IMR-90 (cell line): ENCODE measurements at places on chromosomes 11 and 22.

DNA sequence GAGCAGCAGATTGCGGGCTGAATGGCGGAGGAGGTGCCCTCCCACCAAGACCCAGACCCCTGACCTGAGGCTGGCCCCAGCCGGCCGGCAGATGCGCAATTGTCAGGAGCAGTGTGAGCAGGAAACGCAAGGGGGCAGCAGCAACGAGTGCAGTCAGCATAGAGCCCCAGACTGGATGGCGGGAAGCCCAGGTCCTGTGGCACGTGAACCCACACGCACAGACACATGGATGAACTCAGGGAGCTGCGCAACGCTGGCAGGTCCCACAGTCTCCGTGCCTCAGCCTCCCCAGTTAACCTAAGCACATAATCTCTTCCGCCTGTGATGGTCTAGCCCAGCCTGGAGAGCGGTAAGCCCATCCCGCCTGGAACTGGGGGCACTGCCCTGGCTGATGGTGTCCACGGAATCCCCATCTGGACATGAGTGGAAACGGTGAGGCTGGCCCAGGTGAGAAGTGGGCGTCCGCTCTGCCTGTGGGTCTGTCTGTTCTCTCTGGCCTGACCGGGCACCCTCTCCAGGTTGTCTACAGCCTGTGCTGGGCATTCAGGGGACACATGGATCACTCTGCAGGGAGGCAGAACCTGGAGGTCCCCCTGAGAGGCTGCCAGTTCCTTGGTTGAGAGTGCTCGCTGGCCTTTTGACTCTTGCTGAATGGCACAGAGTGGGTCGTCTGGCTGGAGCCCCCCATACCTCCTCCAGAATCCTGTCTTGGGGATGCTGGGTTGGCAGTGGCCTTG, 626 bp upstream of the TBX10 start:
- peak; percentile 33 for DNase-seq

GRCh38 chr11:46240371-46240770, 37.1 kb upstream of the CREB3L1 start:
- DNase-seq: no peak

GRCh38 chr11:41613326-41613725, 153.9 kb upstream of the LRRC4C start:
- DNase-seq: no peak

DNA sequence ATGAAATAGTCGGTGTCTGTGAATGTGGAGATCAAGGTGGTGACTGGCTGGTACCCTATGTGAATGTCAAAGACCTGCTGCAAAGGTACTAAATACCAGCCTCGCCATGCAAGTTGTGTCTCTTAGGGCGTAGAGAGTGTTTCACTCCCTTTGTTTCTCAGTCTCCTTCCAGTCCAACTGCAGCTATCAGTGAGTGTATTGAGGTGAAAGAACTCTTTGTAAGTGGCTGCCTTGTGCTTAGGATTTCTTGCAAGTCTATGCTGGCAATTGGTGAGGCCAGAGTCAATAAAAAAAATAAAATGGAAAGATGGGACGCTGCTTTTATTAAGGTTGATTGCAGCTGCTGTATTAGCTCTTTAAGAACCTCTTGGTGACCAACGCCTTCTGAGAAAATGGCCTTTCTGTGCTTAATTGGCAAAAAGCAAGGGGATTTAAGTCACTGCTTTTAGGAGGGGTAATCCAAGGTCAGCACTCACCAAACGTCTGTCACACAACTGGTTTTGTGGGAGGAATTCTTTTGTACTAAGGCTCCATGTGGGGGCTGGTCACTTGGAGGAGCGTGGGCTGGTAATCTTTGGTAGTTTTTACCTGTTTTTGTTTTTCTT, 95.1 kb downstream of the PARVA start:
- DNase-seq: no peak

DNA sequence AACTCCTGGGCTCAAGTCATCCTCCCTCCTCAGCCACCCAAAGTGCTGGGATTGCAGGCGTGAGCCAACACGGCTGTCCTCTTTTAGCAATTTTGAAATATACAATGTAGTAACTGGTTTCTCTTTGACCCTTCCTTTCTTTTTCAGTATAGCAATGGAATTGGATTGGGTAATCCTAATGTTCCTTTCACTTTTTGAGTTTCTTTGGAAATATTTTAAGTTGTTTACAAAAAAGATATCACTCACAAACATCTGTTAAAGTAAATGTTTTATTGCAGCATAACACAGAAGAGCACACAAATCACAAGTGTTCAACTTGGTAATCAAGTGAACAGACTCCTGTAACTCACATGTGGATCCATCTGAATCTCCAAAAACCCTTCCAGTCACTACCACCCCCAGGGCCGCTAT, 44.6 kb upstream of the EP300 start:
- DNase-seq: peak; percentile 20

DNA sequence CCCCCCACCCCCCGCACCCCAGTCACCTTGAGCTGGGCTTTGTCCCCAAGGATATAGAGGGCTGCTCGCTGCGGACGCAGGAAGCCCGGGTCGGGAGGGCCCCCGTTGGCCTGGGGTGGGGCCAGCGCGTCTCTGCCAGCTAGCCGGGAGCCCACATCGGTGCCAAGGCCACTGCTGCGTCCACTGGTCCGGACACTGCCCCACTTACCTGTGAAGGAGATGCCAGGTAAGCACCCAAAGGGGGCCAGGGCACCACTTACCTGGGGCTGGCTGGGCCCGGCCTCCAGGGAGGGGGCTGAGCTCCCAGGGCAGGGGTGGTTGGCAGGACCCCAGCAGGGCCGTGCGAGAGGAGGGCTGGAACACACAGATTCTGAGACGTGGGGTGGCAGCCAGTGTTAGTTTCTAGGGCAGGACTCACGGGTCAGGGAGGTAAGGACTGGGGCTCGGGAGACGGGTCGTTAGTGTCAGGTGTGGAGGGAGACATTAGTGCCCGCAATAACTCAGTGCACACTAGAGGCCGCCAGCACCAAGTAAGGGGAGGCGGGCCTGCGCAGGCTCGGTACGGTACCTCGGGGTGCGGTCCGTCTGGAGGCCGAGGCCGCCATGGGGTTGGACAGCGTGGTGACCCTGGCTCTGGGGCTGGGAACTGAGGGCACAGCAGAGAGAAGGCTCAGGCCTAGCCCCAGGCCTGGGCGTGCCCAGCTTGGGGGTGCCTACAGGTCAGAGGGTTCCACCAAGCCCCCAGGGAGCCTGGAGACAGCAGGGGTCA, 18.2 kb downstream of the SBF1 start:
- DNase-seq: no peak

GRCh38 chr22:29224121-29224858, 18.6 kb downstream of the EMID1 start:
- no peak for DNase-seq

DNA sequence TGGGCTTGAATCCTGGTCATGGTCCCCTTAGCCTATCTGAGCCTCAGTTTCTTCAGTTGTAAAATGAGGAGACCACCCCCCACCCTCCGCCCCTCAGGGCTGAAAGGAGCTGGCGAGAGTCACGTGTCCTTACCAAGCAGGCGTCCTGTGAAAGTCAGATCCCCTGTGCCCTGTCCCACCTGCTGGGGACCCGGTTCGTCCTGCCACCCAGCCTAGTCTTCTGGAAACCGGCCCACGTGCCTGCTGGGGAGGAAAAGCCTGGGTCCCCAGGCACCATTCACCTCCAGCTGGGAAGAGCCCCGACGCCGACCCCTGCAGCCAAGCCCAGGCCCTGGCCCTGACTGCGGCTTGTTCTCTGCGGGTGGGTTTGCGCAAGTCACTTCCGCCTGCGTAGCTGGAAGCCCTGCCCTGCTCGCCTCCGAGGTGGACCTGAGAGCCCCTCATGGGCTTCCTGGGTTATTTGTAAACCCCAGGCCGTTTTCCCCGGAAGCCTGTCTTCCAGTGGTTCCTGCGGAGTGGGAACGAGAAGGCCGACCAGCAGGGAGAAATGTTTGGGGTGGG, 679 bp upstream of the SSH3 start:
- peak; percentile 10 for DNase-seq

DNA sequence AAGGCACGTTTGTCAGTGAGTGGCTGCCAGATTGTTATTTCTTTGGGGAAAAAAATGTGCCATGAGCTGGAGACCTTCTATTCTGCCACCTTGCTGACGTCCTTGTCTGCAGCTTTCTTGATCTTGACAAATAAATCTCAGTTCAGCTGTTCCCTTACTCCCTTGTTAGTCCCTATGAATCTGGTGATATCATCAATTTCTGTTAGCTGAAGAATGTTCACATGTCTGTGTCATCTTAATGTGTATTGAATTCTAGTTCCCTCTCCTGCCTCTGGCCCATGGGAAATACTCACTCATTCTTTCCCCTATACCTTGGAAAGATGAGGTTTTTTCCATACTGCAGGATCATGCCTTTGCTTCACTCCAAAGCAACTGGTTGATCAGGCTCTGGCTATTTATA, 649.9 kb upstream of the API5 start:
- DNase-seq: no peak

- DNase-seq: no peak
These were observed 9.0 kb upstream of the FTH1 start for GRCh38 chr11:61976420-61976800.

GRCh38 chr11:69319255-69320106, 25.5 kb downstream of the MYEOV start:
- DNase-seq: no peak

- DNase-seq: no peak
These were observed 10.5 kb downstream of the SLC16A8 start for GRCh38 chr22:38073150-38074130.

DNA sequence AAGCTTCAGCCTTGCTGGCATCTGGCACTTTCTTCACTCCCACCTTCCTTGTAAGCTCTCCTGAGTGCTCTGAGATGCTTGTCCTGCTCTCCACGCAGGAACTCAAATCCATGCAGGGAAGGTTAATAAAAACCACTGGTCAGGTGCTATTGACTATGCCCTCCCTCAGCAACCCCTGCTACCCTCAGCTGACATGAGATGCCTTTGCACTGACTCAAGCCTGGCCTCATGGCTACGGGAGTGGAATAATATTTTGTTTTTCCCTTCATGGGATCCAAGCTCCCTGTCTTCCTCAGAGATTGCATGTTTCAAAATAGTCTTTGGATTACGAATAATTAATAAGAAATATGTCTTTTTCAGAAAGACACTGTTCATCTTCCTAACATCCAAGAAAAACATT, 31.7 kb upstream of the ABCC8 start:
- no peak for DNase-seq

GRCh38 chr11:64209563-64209843, 3.0 kb downstream of the FERMT3 start:
- DNase-seq: no peak

- no peak for DNase-seq
These were observed 13.4 kb downstream of the SYT13 start for GRCh38 chr11:45272701-45273100.

DNA sequence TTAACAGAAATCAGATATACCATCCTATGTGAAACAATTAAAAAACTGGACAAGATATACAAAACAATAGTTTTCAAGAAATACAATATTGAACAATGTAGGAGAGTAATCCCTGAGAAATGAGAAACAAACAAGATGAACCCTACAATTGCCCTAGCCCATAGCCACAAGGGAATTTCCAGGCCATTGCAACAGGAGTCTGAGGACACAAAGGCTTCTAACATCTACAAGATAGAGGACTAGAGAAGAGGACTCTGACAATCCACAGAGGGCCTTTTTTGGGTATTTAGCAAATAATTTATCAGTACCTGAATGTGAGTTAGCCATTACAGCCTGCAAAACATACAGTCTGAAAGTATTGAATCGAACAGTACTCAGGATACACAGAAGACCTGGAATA, 251.7 kb downstream of the GRM5 start:
- no peak for DNase-seq

DNA sequence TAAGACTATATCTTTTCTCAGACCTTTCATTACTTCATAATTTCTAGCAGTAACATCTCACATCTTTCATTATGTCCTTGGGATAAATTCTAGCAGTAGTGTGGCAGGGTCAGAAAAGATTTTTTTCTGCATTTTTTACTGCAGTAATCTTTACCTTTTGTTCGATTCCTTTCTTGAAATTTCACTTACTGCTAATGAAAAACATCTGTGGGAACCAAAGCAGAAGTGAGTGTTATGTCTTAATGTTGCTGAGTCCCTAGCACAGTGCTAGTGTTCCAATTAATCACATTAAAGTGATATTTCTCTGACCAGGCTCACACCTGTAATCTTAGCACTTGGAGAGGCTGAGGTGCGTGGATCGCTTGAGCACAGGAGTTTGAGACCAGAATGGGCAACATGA, 123.6 kb downstream of the EHF start:
- no peak for DNase-seq

GRCh38 chr22:20203552-20204201, 52.8 kb upstream of the CCDC188 start:
- DNase-seq: no peak

DNA sequence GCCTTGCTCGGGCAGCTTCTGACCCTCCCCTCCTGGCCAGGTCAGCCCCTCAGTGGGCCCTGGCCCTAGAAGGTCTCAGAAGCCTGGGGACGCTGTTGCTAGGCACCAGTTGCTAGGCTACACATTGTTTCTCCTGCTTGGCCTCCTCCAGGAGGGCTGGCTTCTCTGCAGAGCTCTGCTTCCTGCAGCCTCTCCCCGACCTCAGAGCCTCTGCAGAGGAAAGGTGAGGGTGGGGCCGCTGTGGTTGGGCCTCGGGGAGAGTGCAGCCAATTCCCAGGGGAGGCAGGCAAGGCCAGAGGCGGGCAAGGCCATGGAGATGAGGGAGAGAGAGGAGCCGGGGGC, 27.6 kb upstream of the LRRC10B start:
- DNase-seq: no peak

DNA sequence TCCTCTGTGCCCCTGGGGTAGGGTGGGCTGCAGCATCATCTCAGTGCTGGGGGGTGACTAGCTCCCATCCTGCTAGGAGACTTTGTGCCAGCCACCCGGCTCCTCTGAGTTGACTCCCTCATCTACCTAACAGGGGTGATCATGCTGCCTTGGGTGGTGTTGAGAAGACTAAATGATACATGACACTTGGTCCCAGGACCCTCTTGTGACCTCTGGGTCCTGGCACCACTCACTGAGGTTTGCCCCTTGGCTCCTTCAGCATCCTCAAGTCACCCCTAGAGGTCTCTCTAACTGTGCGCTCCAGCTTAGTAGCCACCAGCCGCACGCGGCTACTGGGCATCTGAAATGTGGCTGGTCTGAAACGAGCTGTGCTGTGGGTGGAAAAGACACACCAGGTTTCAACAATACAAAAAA, 72.1 kb downstream of the LRRC32 start:
- peak; percentile 56 for DNase-seq

- peak; percentile 88 for DNase-seq
These were observed 345.0 kb downstream of the TBC1D22A start for GRCh38 chr22:47107431-47107830.

- no peak for DNase-seq
These were observed 5.8 kb downstream of the ISX start for GRCh38 chr22:35071784-35072183.

DNA sequence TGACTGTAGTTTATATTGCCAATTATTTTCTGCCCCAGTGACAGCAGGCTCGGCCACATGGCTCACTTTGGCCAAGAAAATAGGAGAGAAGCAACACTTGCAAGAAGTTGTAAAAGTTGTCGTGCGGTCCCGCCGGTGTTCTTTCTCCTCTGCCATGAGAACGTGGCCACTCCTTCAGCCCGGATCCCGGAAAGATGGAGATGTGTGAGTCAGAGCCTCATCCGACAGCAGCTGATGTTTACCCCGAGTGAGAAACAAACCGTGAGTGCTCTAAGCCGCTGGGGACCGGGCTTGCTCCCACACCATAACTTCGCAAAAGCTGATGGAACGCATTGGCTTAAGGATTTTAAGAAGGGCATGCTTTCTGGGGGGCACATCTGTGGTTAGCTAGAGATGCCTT, 157.0 kb downstream of the CACNA1I start:
- peak; percentile 54 for DNase-seq

- no peak for DNase-seq
These were observed 122.2 kb upstream of the PDGFD start for GRCh38 chr11:104286129-104286528.
